Stimulated activated CD8-positive, alpha-beta memory T cell treated with anti-CD3 and anti-CD28 coated beads, Interleukin-15, amount 100 ng/mL, for 1 hour (primary cell): ENCODE measurements at places on chromosomes 13 and 19.

DNA sequence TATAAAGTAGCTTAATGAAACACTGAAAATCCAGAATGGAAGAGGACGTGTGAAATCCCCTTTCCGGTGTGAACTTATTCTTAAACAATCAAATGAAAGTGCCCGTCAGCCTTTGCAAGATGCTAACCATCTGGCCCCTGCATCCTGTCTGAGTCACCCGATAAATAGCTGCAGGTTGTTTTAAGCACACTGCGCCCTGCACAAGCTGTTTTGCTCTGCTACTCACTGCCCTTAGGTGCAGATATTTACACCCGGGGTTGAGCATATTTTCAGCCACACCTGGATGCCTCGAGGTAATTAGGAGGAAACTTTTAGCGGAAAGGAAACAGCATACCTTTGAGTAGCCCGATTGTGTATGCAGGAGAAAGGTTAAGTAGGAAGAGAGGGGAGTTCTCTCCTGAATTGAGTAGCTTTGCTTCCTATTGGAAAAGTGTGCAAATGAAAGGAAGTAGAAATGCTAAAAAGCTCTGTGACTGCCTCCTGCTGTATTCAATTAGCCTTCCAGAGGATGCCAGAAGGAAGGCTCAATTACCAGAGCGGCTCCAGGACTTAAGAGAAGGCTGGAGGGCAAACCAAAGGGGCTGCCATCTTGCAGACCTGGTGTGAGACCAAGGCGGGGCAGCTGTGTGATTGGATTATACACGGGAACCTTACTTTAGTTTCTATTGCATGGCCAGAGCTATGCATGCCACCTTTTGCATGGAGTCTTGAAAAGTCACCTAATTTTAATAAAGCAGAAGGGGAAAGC lies 42.5 kb downstream of the IRS2 start:
- DNase-seq: no peak

GRCh38 chr19:14432791-14433553 lies at the start of gene PKN1:
TSS of gene PKN1 (plus strand) at chr19:14433306. CDS start at chr19:14433522, 216 bp downstream.
- no peak for DNase-seq

DNA sequence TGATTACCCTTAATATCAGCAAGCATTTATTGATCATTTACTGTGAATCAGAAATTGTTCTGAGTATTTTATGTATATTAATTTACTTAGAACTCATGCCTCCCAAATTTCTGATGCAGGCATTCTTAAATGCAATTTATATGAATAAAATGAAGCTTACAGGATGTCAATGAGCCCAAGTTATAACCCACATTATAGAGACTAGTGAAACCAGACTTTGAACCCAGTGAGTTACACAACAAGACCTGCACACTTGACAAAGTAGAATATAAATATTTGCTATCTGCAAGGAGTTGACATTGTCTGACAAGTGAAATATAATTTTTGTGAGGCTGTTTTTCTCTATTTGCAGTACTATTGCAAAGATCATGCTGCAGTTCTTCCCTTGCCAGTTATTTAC lies 656.0 kb downstream of the GPC5 start:
- DNase-seq: no peak

GRCh38 chr19:56141417-56141993 lies 418 bp downstream of the ZNF444 start:
- no peak for DNase-seq

DNA sequence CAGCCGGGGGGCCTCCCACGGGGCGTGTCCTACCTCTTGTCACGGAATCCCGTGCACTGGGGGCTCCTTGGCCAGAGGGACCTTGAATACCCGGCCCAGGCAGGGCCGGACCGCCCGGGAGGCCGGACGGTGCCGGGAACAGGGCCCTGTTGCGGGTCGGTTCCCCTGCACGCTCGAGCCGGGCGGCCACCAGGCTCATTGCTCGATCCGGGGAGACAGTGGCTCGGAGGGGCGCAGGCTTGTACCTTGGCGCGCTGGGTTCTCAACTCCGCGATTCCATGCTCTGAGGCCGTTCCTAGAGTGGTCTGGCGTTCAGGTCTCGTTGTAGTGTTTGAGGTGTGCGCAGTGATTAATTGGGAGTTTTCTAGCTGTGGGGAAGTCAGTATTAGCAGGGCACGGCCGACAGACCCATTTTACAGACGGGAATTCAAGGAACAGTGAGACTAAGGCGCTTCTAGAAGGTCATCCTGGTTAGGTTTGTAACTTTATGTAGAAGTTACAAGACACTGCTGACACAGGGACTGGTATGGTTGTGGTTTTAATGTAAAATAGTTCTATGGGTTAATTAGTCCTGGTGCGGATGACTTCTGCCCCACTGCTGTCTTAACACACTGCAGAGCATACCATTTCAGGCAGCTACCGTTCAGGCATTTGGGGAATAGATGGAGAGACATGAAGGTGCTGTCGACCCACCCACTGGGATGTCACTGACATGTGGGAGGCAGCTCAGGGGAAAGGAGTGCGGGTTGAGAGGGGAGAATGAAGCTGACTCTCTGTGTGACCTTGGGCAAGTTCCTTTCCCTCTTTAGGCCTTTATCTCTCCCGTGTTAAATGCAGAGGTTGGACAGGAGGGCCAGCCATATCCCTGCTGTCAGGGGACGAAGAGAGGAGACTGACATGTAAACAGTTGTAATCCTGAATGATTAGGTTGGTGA lies 592 bp downstream of the CLPTM1 start:
- DNase-seq: no peak

- DNase-seq: no peak
These were observed 1.8 kb downstream of the TPRX1 start for GRCh38 chr19:47802521-47803043.

- DNase-seq: no peak
These were observed 68.8 kb downstream of the LMO7 start for GRCh38 chr13:75704927-75705288.

- no peak for DNase-seq
These were observed 10.6 kb upstream of the CYSLTR2 start for GRCh38 chr13:48643159-48643558.

DNA sequence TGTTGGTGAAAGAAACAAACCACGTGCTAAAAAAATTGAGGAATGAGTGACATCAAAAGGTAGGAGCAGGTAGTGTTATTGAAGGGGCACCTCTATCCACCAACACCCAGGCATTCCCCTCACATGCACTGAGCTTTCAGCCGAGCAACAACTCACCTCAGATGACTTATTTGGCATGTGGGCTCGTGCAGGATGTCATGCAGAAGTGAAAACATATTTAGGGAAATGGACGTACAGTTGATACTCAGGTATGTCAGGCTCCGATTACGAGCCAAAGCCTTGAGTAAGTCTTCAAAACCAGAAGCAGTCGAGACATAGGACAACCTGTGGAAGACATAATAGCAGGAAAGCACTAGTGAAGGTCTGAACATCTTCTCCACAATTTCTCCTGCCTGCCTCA lies 30.4 kb downstream of the NLRP11 start:
- DNase-seq: no peak

DNA sequence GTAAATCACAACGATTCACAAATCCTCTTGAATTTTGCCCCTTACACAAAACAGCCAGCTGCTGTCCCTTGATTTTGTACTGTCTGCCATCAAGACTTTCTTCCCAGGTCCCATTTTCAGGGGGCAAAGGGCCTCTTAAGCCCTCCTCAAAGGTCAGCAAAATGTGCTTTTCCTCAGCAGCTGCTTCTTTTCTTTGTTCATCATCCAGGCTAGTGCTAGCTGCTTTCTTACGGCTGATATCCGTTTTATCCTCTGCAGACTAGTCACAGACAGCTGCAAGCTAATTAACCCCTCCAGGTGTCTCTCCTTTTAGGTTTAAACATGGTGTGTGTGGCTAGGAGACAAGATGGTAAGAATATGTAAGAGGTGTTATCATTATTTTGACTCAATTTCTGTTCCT lies 90.9 kb downstream of the NALCN start:
- no peak for DNase-seq
